ENCODE measurements at places on chromosomes 5 and 9.

DNA sequence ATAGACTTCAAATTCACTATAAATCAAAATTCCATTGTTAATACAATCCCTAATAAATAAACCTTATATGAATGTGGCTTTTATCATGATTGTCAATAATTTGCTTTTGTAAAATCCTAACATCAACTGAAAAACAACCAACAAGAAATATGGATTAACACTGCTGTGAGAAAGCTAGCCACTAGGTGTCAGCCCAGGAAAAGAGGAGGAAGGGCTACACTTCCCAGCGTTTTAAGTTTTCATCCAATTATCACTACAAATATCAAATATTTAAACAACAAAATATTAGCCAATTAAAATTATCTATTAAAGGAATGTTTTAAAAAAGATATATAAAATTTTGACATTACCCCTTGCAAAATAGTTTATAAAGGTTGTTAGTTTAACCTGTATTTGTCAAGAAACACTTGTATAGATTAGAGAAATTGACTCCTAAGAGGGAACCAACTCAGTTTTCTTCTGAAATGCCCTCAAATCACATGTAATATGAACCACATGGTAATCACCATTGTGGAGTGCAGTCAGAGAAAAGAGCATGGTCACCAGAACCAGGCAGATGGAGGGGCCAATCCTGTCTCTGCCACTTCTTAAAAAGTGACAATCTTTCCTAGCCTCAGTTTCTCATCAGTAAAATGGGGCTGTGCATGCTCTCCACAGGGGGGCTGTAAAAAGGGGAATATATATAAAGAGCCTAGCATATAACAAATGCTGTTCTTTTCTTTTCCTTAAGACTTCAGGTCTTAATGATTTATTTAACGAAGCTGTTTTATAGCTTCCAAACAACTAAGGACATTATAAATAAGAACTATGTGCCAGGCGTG is 188.2 kb downstream of the CRB2 start:
- no peak for DNase-seq

- no peak for DNase-seq
These were observed 79.4 kb downstream of the WWC1 start for GRCh38 chr5:168370831-168371230.

- DNase-seq = no peak
These were observed 1.4 kb downstream of the IL9 start for GRCh38 chr5:135894276-135894675.

- no peak for DNase-seq
These were observed 69.3 kb downstream of the KCNIP1 start for GRCh38 chr5:170573114-170573513.

DNA sequence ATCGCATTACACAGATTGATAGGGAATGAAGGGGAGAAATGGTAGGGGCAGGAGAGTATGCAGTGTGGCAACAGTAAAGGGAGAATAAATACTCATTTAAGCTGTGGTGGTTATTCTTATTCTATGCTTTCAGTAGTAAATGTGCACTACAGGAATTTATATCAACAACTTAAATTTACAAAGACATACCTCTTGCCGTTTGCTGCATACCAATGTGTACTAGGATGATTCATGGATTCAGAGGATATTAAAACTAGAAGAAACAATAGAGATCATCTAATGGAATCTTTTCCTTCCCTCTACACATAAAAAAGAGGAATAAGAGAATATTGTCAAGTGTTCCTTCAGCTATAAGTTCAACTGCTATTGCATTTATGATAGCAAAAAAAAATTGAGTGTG is 103.3 kb upstream of the RASA1 start:
- DNase-seq = no peak

DNA sequence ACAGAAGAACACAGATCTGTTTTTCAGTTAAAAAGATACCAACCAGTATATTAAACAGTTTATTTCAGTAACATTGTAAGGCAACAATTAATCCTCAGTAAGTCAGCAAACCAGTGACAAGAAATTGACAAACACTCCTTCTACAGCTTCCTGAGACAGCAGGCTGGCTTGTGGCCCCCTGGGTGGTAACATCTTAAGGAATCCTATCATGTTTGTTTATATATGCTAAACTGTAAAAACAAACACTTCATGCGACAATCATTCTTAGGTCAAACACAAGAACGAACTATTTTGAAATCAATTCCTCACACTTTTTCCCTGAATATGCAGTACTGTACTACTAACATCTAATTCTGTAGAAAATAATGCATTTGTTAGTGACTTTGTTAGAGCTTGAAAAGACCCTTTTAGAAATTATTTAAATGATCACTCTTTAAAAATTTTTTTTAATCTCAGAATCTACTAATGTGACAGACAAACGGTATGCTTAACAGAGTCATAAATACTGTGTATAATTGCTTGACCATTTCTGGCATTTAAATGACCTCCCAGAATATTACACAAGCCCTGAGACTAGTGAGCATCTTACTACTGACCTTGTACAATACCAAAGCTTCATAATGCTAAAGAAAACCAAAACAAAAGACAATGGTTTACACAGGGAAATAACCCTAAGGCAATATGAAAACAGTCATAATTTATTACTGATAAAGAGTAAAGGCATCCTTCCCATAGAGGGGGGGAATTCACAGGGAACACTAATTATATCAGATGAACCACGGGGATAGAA is 48.2 kb downstream of the ERMP1 start:
- DNase-seq = no peak
